ENCODE measurements at places on chromosomes 13 and 19.

DNA sequence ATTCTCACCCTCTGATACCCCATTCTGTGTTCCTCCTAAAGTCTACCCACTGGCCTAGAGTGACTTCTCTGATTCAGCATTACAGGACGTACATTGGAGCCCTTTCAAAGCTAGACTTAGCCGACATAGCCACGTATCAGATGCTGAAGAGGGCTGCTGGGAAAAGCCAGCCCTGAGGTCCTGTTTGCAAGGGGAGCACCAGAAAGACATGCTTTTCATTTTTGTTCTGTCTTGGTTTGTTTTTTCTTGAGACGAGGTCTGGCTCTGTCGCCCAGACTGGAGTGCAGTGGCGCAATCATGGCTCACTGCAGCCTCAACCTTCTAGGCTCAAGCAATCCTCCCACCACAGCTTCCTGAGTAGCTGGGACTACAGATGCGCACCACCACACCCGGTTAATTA, 6.3 kb upstream of the ZSWIM4 start:
- no peak for DNase-seq

DNA sequence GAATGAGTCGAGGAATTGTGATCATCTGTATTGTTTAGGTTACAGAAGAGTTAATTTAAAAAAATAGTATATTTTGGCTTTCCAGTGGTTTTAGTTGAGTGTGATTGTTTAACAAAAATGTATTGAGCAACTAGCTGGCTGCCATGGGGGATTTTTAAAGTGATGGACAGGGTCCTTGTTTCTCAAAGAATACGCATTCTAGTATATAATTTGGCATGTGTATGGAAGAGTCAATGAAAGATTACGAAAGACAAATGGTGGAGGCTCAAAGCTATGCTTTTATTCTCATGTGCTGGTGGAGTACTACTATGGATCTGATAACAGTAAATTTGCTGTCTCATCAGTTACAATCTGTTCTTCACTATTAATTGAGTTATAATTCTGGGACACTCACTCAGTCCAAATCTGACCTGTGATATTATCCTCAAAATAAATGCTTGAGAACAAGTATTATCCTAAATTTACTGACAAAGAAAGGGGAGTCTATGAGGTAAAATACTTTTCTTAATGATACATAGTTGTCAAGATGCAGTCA, 240.0 kb downstream of the GPC6 start:
- no peak for DNase-seq

- DNase-seq, result no peak
Measured at GRCh38 chr13:24184265-24184841, 23.8 kb downstream of the SPATA13 start.

- no peak for DNase-seq
Measured at GRCh38 chr13:24282256-24282655, 27.1 kb upstream of the C1QTNF9 start.

GRCh38 chr13:52848455-52849195, at the start of gene PCDH8:
Gene PCDH8 (minus strand): TSS chr13:52848640. CDS start chr13:52848436, 204 bp downstream.
- no peak for DNase-seq

DNA sequence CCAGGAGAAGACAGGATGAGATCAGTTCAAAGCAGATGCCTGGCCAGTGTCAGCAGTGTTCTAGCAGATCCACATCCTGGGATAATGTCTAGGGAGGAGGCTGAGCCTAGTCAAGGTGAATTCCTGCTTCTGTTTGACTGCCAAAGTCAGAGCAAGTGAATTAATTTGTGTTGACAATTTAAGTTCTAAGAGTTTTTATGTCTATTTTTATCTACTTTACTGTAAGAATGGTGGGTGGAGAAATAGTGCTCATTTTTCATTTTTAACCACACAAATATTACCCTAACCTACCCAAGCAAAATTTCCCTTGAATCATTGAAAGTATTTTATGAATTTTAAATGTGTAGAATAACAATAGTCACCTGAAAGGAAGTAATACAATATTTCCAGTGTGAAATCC, 207.6 kb upstream of the SLC10A2 start:
- no peak for DNase-seq

DNA sequence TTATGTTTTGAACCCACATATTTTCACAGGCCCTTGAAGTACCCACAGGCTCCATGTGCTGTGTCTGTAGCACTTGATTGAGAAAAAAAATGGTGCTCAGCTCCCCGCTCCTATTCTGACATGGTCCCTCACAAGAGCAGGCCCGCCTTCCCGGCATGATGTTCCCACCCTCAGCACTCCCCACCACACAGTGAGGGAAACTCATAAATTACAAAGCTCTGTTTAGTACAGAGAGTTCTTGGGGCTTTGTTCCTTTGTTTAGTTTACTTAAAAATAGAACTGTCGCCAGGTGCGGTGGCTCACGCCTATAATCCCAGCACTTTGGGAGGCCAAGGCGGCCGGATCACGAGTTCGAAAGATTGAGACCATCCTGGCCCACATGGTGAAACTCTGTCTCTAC, 25.9 kb upstream of the ABCC4 start:
- DNase-seq, result no peak

DNA sequence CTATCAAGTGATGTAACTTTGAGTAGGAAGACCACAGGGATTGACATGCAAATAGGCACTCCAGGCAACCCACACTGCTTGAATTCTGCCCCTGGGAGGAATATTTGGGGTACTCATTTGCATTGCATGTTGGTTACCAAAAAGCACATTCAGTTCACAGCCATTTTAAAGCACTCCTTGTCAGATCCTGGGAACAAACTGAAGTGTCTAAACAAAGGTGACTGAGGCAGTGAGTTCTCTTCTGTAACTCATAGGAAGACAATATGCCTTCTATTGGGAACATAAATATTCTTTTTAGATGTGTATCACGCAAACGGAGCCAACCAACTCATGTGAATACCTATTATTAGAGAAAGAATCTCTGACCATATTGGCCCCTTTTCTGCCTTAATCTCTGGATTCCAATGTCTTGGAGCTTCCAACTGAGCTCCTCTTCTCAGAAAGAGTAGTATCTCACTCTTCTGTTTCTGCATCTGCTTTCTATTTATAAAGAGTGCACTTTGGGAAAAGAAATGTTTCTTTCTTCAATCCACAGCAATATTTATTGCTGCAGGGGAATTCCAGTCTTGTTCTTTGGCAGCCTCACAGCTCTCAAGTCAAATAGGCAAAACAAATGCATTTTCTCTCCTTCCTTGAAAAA, 125.7 kb upstream of the NBEA start:
- no peak for DNase-seq

DNA sequence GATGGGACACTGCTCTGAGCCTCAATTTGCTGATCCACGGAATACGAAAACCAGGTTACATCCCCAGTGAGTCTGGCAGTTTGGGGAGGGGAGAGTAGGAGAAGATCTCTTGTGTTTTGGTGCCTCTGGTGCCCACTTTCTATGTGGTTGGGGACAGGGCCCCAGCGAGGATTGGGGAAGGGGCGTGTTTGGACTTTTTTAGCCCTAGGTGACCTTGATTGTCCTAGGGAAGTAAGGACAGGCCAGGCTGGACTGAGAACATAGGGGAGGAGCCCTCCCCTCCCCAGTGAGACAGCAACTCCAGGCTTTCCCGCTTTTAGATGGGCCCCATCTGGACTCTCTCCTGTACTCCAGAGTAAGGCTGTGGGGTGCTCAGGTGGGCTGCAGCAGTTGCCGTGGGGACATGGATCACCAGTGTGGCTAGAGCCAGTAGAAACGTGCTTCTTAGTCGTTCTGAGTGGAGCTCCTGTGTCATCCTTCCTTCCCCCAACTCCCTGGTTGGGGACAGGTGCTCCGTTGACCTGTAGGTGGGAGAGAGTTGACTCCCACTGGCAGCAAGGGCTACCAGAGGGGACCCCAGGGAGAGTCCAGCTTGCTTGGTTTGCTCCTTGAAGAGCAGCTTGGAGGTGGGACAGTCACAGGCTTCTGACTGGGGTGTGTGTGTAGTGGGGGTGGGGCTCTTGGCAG, 4.3 kb downstream of the EGLN2 start:
- no peak for DNase-seq

DNA sequence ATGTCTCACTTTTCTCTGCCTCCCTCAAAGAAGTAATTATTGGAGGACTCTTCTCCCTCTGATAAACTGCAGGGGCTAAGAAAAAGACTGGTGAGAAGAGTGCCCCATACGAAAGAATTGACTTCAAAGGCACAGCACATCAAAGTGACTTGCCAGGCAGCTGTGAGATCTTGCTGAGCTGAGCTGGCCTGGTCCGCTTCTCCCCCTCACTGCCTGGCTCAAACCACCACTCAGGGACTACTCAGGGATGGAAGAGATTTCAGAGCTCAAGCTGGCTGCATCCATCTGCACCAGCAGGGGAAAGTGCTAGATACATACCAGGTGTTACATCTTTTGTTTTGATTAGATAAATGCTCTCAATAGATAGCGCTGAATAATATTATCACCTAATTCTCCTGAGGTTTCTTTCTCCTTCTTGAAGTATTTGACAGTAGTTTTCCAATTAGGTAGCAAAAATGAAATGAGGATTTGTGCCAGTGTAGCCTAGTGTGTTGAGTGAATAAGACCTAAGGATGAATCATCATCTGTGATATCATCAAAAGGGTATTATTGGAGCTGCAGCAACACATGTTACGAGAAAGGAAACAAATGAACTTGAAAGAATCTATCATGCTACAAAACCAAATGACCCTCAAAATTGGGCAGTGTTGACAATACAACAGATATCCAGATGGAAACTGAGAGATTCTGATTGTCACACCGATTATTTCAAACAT, 379.8 kb downstream of the TBC1D4 start:
- no peak for DNase-seq

DNA sequence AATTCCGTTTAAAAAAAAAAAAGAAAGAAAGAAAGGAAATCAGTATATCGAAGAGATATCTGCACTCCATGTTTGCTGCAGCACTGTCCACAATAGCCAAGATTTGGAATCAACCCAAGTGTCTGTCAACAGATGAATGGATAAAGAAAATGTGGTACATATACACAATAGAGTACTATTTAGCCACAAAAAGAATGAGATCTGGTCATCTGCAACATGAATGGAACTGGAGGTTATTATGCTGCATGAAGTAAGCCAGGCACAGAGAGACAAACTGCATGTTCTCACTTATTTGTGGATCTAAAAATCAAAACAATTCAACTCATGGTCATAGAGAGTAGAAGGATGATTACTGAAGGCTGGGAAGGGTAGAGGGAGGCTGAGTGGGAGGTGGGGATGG, 16.3 kb downstream of the ZNF565 start:
- DNase-seq, result no peak

- DNase-seq, result no peak
Measured at GRCh38 chr19:726993-727956, 18.5 kb downstream of the PALM start.

DNA sequence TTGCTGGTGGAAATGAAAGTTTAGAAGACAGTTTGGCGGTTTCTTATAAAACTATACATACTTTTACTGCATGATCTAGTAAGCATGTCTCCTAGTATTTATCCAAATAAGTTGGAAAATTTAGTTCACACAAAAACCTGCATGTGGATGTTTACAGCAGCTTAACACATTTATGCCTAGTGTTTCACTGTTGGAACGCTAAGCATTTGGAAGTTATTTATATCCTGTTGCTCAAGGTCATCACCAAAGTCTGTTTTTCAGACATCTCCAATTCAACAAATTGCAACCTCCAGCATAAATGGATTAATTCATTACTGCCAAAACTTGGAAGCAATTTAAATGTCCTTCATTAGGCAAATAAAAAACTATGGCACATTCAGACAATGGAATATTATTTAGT, 461.8 kb downstream of the SUCLA2 start:
- no peak for DNase-seq

DNA sequence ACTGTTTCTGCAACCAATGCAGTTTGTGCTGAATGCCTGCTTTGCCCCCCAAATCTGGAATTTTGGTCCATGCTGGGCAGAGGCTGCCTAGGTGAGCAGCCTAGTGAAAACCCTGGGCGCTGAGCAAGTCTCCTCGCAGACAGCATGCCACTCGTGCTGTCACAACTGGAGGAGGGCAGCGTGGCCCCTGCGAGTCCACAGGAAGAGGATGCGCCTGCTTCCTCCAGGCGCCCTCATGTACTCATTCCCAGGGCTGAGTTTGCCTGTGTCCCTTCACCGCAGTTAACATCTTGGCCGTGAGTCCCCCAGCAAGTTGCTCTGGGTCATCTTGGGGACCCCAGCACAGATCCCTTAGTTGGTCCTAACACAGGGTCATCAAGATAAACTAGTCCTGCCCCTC, 26.2 kb upstream of the TMEM160 start:
- no peak for DNase-seq
